ENCODE measurements at places on chromosomes 7 and 10. TPM values are rescaled to one million over a fixed set of nuclear protein-coding genes. Genes with fewer than 3 reads are reported as not detected.
A peak's percentile ranks its signal among the peaks of the same experiment; 100 is the strongest.

- DNase-seq = no peak
These were observed 110.7 kb downstream of the WDR37 start for GRCh38 chr10:1166828-1167275.

DNA sequence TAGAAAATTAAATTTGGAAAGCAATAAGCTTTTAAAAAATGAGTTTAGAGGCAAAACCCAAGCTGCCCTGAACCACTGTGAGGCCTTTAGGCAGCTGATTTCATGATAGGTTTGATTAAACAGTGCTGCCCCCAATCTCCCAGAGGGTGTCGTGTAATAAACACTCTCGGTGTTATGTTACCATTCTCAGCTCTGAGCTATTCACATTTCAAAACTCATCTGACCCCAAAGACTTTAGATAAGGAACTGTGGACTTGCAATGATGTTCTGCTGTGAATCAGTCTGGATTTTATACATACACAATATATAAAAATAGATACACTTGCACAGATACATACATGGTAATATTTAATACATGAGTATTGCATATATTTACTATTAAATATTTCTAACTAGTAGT, 120.4 kb downstream of the MALRD1 start:
- no peak for DNase-seq

DNA sequence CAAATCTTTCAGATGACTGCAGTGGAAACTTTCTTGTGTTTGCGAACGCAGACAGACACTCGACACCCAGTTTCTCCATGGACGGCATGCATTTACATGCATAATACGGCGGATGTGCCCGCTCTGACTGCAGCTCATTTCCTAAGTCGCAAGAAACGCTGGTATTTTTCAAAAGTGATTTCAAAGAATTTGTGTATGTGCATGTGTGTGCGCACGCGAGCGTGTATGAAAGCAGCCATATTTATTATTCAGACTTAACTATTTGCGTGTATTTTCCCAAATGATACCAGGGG, 436.5 kb upstream of the MGMT start:
- DNase-seq = no peak

DNA sequence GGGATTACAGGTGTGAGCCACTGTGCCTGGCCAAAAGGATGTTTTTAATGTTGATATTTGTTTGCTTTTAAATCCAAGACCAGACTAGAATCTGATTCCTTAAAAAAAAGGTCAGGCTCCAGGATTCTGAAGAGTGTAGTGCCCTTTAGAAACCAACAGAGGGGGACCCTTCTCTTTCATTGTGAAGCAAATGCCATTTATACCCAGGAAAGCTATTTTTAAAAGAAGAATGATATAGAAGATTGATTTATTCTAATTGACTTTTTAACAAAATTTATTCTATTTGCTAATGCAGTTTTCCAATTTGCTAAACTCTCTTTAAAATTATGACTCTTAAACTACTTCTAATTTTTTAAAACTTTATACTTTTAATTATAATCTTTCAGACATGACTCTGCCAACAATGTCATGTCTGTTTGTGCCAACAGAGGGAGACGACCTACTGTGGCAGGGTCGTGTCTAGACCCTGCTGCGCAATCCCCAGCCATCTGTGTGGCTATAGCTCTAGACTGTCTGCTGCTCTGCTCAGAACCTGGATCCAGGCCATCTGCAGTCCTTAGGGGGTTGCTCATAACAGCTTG, 201.0 kb upstream of the IMMP2L start:
- DNase-seq = no peak

- DNase-seq = no peak
These were observed 232.3 kb downstream of the ADAM12 start for GRCh38 chr10:126156012-126156411.

GRCh38 chr10:113802997-113803396, 50.9 kb downstream of the DCLRE1A start:
- no peak for DNase-seq

DNA sequence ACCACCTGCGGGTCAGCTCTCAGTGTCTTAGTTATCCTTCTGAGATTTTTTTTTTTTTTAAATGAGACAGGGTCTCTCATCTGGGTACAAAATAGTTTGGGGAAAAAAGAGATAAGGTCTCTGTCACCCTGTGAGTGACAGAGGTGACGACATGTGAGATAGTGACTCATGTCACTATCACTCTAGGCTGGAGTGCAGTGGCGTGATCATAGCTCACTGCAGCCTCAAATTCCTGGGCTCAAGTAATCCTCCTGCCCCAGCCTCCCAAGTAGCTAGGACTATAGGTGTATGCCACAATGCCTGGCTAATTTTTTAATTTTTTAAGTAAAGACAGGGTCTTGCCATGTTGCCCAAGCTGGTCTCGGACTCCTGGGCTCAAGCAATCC, 10.4 kb downstream of the BLVRA start:
- DNase-seq = no peak

DNA sequence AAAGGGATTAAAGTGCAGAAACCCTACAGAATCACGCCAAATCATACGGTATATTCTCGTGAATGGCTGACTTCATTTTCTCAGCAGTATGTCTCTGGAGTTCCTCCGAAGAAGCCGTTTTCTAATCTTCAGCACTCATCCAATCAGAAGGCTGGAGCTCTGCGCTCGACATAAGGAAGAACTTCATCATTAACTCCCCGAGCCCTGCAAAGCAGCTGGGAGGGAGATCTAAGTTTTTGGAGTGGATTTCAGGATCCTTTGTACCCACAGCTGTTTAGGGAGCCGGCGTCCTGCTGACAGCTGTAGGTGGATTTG, 40.7 kb upstream of the SDK1 start:
- DNase-seq = no peak

GRCh38 chr10:50740293-50740648, 535 bp downstream of the ASAH2B start:
- DNase-seq = no peak

- DNase-seq = no peak
These were observed 116.7 kb downstream of the CYP26A1 start for GRCh38 chr10:93190372-93190771.

DNA sequence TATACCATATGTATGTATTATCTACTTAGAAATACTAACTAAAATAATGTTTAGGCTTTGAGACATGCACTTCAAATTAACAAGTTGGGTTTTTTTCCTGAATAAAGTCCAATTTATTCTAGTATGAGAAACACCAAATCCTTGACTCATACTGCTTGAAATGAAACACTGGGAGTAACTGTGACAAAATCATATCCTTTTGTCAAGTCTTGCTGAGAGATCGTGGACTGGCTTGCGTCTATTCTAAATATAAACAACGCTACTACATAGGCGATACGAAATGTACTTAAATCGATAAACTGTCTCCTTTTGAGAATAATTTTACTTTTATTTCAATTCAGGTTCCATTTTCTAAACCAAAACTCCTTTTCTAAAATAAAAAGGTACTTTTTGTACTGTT, 16.3 kb downstream of the SMURF1 start:
- no peak for DNase-seq

- no peak for DNase-seq
These were observed 15.1 kb upstream of the CUBN start for GRCh38 chr10:17144757-17145156.

DNA sequence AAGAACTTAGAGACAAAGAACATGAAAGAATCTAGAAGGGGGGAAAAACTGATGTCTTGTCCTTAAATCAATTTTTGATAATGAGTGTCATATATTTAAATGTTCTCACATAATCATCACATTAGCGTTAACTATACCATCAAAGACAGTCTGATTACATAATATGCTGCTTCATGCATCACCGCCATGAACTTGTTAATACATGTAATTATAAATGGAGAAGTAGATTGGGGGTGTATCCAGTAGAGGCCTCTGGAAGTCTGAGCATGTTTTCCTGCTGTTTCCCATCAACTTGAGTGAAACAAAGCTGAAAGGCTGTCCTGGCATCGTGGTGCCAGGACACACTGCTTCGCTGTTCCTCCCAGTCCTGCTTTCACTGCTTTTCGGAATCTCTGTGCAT, 48.2 kb downstream of the PRLHR start:
- DNase-seq = no peak

- DNase-seq = no peak
These were observed 87.3 kb upstream of the CYTH3 start for GRCh38 chr7:6359734-6360133.

GRCh38 chr7:85573844-85574243, 387.0 kb upstream of the SEMA3D start:
- no peak for DNase-seq

DNA sequence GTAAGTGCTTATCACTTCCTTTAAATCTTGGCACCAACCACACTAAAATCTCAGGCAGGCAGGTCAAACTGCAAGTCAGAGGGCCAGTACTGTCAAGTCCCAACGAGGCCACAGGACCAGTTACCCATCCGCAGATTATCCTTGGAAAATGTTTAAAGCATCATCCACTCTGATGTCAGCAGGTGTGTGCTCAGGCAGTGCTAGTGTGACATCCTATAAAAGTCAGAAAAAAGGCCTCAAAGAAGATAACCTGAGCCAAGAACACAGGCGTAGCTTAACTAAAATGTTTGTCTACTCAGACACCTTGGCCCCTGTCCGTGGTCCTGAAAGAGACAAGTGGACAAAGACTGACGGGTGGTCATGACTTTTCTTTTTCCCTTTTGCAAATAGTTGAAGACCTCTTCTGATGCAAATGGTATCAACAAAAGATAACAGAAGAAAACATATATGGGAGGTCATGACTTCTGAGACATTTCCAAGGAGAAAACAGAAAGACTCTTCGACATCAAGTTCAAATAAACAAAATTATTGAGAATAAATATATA, 309.3 kb downstream of the KCNMA1 start:
- peak; percentile 57 for DNase-seq

DNA sequence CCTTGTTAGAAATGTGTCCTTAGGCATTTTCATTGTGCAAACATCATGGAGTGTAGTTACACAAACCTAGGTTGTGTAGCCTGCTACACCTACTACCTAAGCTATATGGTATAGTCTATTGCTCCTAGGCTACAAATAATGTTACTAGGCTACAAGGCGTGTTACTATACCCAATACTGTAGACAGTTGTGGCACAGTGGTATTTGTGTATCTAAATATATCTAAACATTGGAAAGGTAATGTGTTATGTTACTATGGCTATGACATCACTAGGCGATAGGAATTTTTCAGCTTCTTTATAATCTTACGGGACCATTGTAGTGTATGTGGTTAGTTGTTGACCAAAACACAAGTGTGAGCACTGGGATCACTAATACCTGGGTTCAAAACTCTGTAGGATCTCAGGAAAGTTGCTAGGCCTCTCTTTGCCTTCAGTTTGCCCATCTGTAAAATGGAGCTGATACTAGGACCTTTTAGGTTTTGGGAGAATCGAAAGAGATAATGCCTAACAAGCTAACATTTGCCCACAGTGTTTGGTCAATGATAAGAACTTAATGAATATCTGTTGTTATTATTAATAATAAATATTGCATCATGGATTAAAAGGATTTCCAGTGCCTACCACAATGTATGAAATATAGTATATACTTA, 2.7 kb downstream of the BICC1 start:
- no peak for DNase-seq

TMEM168 gene
- total RNA-seq = 20.7 TPM

SFTPD gene
- 0.40 TPM for total RNA-seq

AKR1E2 gene
- total RNA-seq = 10.0 TPM

HOXA6 gene
- total RNA-seq = not detected

AP4M1 gene
- total RNA-seq = 36.0 TPM

CDC123 gene
- total RNA-seq = 71.1 TPM

SAMD9L gene
- total RNA-seq = not detected

ATOH7 gene
- 0.65 TPM for total RNA-seq

CUBN gene
- 0.98 TPM for total RNA-seq

TRIM73 gene
- 10.2 TPM for total RNA-seq

SLC39A12 gene
- not detected for total RNA-seq

TSPAN33 gene
- total RNA-seq = 22.2 TPM

CUTC gene
- 13.0 TPM for total RNA-seq

Data from progenitor cell of endocrine pancreas (in vitro differentiated cells).